T-helper 17 cell (primary cell): ENCODE measurements at places on chromosomes 5 and 9. TPM values are rescaled to one million over a fixed set of nuclear protein-coding genes. Genes with fewer than 3 reads are reported as not detected.

GRCh38 chr9:636931-637591, 204.4 kb upstream of the DMRT1 start:
- no peak for DNase-seq

The C9orf153 gene
- total RNA-seq, result 0.92 TPM

DNA sequence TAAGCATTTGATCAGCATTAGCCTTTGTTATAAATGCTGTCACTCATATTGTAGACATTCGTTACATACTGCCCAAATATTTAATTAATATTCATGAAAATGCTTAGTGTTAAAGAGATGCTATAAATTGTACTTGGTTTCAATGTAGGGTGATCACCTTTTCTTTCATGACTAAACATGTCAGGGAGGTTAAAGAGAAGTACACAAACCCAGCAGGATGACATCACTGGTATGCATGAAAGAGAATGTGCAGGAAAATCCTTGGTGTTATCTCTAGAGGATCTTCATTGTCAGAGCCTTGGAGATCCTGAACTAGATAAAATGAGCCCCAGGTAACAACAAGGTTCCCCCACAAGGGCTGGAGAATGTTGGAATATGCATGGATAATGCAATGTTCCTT, 33.0 kb upstream of the SV2C start:
- DNase-seq, result no peak

- no peak for DNase-seq
These were observed 124.6 kb downstream of the GNAQ start for GRCh38 chr9:77906991-77907390.

- DNase-seq, result no peak
These were observed 8.0 kb downstream of the GAPT start for GRCh38 chr5:58499231-58499630.

- DNase-seq, result no peak
These were observed 42.9 kb upstream of the SMAD5 start for GRCh38 chr5:136089791-136090190.

The AGXT2 gene
- not detected for total RNA-seq

The PCDHB5 gene
- 0.12 TPM for total RNA-seq

The GRM6 gene
- total RNA-seq, result not detected

DNA sequence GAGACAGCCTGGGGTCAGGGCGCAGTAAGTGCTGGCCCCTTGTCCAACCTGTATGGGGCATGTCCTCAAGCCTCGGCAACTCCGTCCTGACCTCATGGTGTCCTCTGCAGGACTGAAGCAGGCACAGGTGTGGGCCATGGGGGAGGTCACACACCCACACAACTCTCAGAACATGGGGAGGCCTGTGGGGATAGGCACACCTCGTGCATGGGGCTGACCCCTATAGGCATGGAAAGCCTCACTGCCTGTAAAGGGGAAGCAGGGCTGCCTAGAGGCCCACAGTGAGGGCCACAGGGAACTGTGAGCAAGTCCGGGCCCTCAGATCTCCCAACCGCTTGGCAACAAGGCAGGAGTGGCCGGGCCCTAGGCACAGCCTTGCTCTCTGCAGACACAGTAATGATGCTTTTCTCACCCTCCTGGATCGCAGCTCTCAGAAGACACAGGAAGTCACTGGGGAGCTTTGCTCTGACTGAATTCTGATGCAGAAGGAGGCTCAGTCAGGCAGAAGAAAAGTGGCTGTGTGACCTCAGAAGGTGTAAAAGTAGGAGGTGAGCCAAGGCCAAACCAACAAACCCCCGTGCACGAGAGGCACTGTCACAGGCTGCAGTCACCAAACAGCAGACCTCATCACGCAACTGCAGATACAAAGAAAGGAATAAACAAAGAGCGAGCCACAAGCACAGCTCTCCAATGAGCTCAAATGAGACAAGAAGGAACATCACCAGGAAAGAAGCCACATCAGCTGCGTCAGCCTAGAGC, 5.4 kb downstream of the IPPK start:
- DNase-seq, result no peak

DNA sequence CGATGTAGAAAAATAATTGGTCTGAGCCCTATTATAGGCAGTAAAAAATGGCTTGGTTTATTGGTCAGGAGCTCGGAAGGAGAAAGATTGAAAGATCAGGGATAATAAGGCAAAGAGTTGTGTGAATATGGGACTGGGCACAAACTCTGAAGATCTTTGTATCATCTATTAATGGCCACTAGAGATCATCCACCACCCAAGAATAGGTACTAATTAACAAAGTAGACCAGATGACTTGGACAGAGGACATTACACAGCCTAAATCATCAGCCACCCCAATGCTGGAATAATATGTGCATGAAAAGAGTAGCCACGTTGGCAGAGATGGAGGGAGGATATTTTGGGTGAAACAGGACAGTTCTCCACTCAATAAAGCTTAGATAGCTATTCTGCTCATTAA, 364.1 kb downstream of the EFNA5 start:
- no peak for DNase-seq

- no peak for DNase-seq
These were observed 147.3 kb upstream of the FST start for GRCh38 chr5:53333160-53333559.

GRCh38 chr9:70020217-70020616, 23.4 kb upstream of the MAMDC2 start:
- DNase-seq, result no peak

DNA sequence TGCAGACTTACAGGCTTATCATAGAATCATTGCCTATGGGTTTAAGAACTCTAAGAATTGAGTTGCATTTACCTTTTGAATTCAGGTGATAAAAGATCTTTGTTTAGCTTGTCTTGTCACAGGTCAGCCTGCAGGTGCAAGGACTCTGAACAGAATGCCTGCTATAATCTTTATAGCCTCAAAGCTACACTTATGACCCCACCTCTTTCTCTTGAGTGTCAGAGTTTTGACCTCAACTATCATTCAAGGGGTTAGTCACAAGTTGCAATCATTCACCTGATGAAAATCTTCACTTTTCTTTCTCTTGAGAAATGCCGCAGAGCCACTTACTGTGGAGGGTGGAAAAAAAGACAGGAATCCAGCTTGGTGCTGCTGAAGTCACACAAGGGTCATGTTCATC, 49.5 kb downstream of the ERCC6L2 start:
- DNase-seq, result no peak

DNA sequence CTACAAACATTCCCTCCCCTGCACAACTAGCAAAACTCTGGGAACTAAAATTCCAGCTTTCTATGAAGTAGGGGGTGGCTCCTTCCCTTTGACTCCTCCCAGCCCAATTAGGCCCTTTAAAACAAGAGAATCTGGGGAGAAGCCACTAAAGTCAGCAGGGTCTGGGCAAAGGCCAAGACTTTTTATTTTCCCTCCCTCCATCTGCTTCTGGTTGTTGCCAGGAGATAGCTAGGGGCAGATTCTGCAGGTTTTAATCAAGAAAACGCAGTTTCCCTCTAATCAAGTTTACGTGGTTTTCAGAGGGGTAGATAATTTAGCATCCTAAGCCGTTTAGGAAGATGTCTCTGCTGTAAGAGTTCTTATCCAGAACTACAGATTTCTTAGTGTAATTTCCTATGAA, 114.5 kb upstream of the CDH6 start:
- no peak for DNase-seq

DNA sequence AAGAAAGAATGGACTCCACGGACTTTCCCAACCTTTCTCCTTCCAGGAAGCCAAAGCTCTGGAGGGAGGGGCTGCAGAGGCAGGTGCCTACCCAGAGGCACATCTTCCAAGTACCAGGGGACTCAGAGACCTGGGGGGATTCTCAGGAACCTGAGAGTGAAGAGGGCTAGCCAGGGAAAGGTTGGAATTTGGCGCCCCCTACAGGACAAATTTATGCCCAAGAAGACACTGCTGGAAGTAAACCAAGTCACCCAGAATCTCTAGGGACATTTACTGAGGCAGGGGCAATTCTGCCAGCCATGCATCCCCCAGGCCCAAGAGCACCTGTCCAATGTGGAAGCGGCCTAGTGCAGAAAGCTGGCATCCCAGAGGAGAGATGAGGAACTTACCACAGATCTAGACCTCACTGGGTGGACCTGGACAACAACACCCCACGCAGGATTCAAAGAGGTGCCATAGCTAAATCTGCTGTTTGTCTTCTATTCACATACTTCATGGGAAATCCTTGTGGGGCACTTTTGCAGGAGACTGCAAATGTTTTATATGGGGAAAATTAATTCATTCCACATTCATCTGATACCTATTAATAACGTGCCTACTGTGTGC, 25.9 kb upstream of the IDNK start:
- no peak for DNase-seq

- no peak for DNase-seq
These were observed 488.2 kb downstream of the NTRK2 start for GRCh38 chr9:85157772-85158171.

GRCh38 chr5:172795318-172795977, 24.5 kb upstream of the DUSP1 start:
- DNase-seq, result no peak

- DNase-seq, result no peak
These were observed 41.3 kb upstream of the SMU1 start for GRCh38 chr9:33117796-33118195.

GRCh38 chr9:84300271-84300670, 40.3 kb downstream of the SLC28A3 start:
- no peak for DNase-seq

GRCh38 chr9:98665501-98665900, 43.2 kb downstream of the GABBR2 start:
- DNase-seq, result no peak

The OR1B1 gene
- total RNA-seq, result not detected

The CER1 gene
- not detected for total RNA-seq

- no peak for DNase-seq
These were observed 42.7 kb upstream of the LIFR start for GRCh38 chr5:38598994-38599617.

DNA sequence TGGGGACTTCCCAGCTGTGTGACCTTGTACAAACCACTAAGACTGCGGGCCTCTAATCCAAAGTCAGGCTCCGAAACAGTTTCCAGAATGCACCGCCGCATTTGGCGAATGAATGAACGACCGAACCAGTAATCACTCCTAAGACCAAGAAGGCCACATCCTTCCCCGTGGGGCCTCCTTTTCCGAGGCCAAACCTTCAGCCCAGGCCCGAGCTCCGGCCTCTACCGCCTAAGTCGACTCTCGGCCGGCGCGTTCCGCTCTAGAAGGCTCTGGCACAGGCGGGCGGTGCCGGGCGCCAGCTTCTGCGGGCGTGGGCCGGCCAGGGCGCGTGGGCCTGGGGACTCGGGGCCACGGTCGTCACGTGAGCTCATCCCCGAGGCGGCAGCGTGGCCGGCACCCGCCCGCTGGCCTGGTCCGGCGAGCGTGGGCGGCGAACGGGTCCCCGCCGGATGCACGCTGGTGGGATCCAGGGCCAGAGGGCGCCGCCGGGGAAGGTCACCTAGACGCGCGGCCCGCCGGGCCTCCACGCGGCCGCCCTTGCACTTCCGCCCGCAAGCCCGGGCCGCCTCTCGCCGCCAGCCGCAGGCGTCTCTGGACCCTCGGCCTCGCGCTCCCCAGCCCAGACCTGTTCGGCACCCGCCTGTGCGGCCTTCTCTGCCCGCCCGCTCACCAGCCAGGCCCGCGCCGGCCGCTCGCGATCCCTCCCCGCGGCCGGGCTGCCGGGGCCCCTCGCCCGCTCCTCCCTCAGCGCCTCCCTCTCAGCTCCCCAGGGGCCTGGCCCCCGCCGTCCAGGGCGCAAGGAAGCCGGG, 754 bp downstream of the VDAC1 start:
- DNase-seq, result peak; percentile 17

- no peak for DNase-seq
These were observed 262.0 kb upstream of the TRPM3 start for GRCh38 chr9:71383308-71383940.

- DNase-seq, result no peak
These were observed 15.7 kb downstream of the BDP1 start for GRCh38 chr5:71471193-71471592.

DNA sequence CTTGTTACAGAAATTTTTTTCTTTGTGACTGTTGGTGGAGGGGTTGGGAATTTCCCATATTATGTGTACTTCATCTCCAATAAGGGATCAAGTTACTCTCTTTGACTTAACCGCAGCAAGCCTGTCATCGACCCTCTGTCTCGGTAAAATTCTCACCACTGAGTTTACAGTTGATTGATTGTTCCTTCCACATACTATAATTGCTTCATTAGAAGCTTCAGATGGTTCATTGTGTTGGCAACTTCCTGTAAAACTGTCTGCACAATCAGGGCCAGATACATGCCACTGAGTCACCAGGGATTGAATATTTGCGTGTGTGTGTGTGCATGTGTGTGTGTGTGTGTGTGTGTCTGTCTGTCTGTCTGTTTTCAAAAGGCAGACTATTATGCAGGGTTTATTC, 176.6 kb downstream of the ZNF462 start:
- DNase-seq, result no peak

The LCN12 gene
- 4.2 TPM for total RNA-seq

The RABL6 gene
- 55.6 TPM for total RNA-seq

DNA sequence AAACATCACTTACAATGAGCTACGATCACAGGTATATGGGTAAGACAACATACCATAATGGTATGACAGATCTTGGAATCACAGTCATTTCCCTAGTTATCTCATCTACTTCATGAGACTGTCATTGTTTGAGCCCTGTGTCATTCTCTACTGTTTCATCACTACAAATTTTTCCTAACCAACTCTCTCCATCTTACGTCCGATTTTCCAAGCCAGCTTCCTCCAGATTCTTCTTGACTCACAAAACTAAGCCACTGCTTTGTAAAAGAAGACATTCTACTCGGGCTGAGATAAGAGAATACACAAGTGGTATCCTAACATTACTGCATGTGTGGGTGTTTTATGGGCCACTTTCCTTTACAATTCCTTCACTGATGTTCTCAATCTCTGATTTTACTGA, 49.6 kb downstream of the SERINC5 start:
- DNase-seq, result no peak

The GFI1B gene
- total RNA-seq, result 1.1 TPM

The CCNO gene
- total RNA-seq, result not detected

The PCDH12 gene
- 0.15 TPM for total RNA-seq

DNA sequence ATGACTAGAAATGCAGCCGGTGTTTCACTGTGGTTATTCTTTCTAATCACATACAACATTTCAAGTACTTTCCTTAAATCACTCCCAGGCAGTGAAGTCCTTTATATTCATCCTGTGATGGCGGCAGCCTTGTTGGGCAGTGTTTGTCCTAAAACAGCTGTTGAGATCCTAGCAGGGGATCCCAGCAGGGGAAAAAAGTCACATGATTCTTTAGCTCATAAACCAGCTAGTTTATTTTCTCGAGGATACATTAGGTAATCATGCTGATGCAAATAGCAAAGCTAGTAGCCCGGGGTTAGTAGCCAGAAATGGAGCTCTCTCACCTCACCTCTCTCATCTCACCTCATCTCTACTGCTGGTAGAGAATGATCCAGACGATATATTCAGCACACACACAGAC, 70.5 kb downstream of the FOXD1 start:
- DNase-seq, result no peak

The NOXA1 gene
- total RNA-seq, result 3.3 TPM

GRCh38 chr9:20753761-20754160, 69.7 kb downstream of the FOCAD start:
- no peak for DNase-seq

DNA sequence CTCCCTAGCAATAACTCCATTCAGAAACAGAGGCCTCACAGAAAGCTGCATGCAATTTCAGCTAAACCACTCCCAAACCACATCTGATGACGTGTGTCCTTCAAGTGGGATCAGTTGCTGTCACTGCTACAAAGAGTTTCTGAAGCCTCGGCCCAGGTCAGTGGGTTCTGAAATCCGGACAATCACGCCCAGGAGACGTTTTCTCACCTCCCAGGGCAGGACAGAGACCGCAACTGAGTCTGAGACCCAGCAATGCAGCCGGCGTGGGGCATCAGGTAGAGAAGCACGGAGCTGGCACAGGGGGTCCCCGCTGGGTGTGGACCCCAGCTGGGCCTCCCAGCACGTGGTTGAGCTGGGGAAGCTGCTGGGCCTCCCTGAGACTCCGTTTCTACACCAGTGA, 2.6 kb upstream of the UBE2QL1 start:
- no peak for DNase-seq

The SLCO6A1 gene
- not detected for total RNA-seq

The HNRNPA0 gene
- total RNA-seq, result 37.6 TPM
